CD4-positive, alpha-beta T cell treated with Interleukin-4 for 1 hour (primary cell): ENCODE measurements at places on chromosomes 11 and 22.
A peak's percentile ranks its signal among the peaks of the same experiment; 100 is the strongest.

DNA sequence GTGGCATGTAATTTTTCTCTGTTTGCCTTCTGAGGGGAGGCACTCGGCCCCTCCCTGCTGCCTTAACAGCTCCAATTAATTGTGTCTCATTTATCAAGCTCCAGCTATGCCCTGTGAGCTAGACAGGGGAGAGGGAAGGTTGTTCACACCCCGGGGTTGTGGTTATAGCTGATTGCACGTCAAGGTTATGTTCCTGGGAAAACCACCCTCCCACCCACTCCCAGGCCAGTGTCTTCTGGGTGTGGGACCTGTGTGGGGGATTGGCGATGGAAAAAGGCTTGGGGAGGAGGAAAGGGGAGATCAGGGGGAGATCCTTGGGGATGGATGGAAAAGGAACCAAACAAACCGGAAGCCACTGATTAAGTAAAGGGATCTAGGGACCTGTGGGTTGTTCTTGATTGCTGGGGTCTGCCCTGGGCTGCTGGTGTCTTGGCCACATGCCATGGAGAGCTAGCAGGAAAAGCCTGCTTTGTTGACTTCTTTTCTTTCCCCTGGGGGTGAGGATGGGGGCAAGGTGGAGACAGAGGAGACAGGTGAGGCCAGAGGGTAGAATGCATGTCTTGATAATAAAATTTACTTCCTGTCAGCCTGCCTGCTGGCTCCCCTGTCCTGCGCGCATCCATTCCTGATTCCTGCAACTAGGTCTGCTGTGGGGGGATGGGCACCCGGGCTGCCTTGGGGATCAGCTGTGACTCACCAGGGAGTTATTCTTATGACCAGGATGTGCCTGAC is 13.5 kb upstream of the SORL1-AS1 start:
- DNase-seq: peak; percentile 66

GRCh38 chr11:43589601-43590250 is 90.8 kb upstream of the HSD17B12 start:
- DNase-seq: no peak

- DNase-seq: no peak
Measured at GRCh38 chr11:94705891-94706615, 62.1 kb upstream of the AMOTL1 start.

DNA sequence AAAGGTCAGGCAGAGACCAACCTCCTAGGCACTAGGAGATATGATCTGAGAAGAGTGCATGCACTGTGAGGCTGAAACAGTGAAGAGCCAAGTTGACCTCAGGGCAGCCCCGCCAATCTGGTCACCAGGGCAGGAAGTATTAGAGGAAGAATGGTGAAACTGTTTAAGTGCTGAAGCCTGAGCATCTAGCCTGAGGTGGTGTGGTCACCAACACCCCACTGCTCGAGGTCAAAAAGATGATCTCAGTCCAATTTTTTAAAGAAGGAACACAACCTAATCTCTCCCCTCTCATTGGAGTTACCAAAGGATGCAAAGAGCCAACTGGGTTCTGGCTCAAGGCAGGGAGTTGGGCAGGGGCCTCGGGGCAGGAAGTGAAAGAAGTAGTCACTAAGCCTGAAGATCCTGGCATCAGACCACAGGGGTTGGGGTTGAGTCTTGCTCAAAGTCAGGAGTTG is 4.0 kb downstream of the APBB1 start:
- no peak for DNase-seq

DNA sequence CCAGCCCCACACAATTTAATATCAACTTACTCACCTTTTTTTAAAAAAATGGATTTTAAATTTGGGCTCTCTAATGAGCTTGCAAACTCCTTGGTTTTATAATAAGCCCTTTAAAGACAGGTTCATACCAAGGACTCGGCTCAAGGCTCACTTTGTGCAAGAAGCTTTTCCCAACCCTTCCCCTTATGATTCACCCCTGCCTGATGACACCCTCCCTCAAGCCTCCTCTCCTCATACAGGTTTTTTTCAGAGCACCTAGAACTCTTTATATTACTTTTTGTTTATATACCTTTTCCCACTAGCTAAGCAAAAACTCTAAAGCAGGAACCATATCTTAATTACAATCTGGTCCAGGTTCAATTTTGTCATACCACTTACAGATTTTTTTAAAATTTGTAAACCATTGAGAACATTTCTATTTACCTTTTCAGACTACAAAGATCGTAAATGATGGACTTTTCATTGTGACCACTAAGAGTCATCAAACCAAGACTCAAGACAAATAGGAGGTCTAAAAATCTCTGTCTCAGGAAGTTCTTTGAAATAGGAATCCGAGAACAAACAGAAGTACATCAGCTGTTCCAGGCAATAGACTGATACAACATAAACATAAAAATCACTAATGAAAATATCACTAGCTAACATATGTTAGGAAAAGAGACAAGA is 13.1 kb upstream of the EXPH5 start:
- DNase-seq: no peak

GRCh38 chr11:999009-999408 is 37.5 kb downstream of the MUC6 start:
- DNase-seq: no peak

DNA sequence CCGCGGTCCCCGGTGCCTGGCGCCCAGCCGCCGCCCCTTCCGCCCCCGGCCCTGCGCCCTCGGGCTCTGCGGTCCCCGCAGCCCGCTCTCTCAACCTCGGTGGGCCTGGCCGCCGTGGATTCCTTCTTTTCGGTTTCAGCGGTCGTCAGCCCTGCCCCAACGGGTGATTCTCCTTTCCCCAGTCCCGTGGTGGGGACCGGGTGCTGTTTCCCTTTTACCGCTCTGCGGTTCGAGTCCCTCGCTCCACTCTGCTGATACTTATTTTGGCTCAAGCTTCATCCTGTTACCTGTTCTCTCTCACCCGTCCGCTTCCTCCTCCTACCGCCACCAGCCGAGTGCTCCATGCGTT is 494 bp downstream of the ZDHHC5 start:
- peak; percentile 36 for DNase-seq

DNA sequence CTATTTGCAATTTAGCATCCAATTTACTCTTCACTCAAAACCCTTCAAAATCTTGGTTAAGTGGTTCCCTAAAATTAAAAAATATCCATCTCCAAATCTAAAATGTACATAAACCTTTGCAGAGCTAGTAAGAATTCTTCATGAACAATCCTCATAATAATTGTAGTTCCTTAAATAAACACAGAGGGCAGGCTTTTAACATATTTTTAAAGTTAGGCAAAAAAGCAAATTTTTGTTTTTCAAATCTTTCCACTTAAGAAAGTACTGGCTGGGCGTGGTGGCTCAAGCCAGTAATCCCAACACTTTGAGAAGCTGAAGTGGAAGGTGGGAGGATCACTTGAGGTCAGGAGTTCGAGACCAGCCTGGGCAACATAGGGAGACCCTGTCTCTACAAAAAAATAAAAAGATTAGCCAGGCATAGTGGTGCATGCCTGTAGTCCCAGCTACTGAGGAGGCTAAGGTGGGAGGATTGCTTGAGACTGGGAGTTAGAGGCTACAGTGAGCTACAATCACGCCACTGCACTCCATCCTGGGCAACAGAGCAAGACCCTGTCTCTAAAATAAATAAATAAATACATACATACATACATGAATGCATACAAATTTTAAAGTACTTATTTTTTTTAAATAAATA is 25.1 kb upstream of the PLAAT3 start:
- DNase-seq: no peak

- DNase-seq: no peak
Measured at GRCh38 chr11:121613724-121614123, 161.0 kb upstream of the SORL1-AS1 start.

GRCh38 chr11:119671051-119671450 is 57.9 kb downstream of the NECTIN1 start:
- DNase-seq: no peak
